ENCODE measurements at places on chromosomes 4 and X.
A peak's percentile ranks its signal among the peaks of the same experiment; 100 is the strongest.

DNA sequence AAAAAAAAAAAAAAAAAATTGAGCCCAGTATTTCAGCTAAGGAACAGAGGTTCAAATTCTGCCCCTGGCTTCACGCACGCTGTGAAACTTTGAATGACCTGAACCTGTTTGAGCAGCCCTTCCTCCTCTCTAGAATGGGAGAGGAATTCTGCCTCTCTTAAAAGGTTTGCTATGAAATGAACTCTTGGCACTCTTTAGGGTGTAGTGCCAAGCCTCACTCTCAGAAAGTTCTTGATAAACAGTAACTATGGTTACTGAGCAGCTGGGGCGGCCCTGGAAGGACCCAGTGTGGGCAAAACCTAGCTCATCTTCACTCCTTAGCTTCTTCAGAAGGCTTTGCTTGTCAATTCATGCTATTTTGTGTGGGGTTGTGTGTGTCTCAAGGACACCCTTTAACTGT is 73.7 kb downstream of the GEMIN8 start:
- no peak for DNase-seq

DNA sequence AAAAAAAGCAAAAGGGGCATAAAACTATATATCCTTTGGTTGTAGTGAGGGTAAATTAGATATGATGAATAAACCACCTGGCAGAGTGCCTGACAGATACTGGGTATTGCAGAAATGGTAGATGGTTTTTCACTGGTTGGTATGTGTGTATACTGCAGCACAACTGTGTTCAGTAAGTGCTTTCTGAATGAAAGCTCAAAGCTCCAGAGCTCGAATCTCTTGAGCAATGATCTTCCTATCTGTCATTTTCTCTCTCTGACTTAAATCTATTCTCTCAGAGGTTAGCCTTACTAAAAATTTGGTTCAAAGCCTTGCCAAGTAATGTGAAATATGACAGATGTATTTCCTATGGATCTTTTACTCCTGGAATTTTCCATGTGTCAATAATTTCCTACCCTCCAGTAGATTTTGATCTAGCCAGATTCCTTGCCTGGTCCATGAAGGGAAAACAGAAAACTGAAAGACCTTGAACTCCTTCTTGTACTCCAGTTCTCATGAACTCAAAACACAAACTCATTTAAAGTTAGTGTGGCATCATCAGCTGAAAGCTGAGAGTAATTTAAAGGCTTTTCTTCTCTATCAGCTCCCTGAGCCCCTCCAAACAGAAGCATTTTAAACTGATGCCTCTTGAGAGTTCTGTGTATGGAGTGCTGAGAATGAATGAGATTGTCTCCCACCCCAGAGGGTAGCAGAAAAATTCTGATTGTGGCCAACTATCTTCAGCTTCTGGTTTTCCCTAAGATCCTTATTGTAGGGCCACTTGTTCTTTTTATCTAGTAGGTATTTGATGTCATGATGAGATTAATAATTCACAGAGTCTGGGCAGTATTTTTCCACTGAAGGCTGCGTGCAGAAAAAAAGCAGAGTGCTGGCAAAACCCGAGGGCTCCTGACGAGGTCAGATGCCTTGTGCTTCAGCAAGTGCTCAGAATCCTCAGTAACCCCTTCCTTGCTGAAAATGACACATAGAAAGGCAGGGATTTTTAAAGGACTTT is 363.4 kb upstream of the BOD1L1 start:
- no peak for DNase-seq

GRCh38 chr4:74408639-74409038 is 36.3 kb upstream of the AREG start:
- DNase-seq = no peak

GRCh38 chrX:22032084-22032483 is at the start of gene PHEX:
Gene PHEX (plus strand): TSS chrX:22032325. CDS start chrX:22033006, 681 bp downstream.
- DNase-seq = no peak

- peak; percentile 31 for DNase-seq
These were observed 17.8 kb downstream of the TRIM2 start for GRCh38 chr4:153221783-153222706.

DNA sequence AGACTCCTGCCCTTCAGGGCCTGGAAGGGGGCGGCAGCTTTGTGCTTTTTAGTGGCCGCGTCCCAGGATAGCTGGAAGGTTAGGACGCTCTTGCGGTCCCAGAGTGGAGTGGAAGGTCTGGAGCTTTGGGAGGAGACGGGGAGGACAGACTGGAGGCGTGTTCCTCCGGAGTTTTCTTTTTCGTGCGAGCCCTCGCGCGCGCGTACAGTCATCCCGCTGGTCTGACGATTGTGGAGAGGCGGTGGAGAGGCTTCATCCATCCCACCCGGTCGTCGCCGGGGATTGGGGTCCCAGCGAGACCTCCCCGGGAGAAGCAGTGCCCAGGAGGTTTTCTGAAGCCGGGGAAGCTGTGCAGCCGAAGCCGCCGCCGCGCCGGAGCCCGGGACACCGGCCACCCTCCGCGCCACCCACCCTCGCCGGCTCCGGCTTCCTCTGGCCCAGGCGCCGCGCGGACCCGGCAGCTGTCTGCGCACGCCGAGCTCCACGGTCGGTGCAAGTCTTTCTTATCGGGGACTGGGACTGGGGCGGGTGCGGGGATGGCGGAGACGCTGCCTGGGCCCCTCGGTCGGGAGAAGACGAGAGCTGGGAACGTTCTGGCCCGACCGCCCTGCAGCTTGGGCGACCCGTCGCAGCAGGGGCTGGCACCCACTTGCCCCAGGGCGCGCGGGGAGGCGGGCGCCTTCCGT is at the start of gene EDNRA:
Gene EDNRA, plus strand, starts transcription at position 207 of the 686 bp plus-strand sequence. CDS start 4,585 bp downstream, outside the sequence.
- no peak for DNase-seq

DNA sequence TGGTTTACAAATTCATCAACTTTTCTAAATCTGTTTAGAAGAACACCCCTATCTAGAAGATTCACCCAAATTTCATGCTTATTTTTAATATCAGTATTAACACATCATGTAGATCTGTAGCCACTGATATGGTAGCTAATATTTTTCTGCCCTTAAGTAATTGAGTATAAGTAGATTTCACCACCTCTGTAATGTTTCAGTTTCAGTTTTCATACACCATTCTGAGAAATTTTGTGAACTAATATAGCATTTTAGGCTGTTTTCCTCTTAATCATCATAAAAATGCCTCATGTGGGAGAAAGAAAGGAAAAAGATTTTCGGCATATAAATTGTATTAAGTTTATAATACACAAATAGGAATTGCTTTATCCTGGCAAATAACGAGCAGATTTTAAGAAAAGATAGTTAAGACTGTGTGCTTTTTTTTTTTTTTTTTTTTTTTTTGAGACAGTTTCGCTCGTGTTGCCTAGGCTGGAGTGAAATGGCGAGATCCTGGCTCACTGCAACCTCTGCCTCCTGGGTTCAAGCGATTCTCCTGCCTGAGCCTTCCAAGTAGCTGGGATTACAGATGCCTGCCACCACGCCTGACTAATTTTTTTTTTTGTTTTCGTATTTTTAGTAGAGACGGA is 21.4 kb upstream of the RBPJ start:
- no peak for DNase-seq
